ENCODE measurements at places on chromosomes 3 and 15.

DNA sequence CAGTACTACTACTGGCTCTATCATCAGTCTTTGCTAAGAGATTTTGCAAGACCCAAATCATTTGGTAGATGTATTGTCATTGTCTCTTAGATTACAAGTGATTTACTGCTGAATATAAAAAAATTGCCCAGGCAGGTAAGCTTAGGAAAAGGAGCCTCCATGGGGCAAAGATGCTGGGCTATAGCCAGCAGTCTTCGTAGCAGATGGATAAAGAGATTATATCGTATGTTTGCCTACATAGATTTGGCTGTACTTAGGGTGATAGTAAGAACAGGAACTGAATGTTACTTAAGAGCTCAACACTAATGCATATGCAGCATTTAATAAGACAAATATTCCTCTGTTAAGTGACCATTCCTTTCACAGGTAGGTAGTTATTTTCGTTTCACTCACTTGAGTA, 48.9 kb downstream of the PTPRG start:
- DNase-seq = no peak

- DNase-seq = no peak
Observed at GRCh38 chr3:129554356-129555152, 11.6 kb downstream of the H1-8 start.

DNA sequence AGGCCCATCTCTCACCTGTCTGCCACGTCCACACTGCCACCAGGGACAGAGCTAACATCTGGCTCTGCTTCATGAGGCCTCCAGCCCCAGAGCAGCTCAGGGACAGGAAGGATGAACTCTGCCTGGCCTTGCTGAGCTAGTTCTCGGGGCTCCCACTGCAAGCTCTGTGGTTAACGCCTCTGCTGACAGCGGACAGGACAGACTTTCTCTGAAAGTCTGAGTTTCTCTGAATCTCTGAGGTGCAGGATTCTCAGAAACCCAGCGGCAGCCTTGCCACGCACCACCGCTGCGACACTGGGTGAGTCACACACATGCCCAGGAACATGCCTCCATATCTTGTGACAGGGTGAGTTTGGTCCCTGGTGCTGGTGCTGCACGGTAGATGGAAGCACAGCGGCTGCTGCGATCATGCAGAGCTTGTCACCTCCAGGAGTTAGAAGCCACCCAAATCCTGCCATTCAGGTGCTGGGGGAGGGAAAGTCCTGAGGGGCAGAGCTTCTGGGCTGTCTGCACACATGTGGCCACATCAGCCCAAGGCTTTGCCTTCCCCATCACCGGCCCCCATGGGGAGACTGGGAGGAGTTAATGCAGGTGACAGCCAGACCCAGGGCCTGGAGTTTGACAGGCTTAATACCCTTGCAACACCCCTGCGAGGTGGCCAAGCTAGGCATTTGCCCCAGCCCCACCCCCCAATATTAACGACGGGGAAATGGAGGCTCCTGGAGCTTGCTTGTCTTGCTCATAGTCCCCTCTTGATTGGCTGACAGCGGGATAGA, 267.0 kb downstream of the PLCL2 start:
- no peak for DNase-seq

GRCh38 chr3:129316248-129317013, 37.8 kb downstream of the HMCES start:
- peak; percentile 91 for DNase-seq

- DNase-seq = peak; percentile 73
Observed at GRCh38 chr3:66722675-66723074, 221.9 kb upstream of the LRIG1 start.

DNA sequence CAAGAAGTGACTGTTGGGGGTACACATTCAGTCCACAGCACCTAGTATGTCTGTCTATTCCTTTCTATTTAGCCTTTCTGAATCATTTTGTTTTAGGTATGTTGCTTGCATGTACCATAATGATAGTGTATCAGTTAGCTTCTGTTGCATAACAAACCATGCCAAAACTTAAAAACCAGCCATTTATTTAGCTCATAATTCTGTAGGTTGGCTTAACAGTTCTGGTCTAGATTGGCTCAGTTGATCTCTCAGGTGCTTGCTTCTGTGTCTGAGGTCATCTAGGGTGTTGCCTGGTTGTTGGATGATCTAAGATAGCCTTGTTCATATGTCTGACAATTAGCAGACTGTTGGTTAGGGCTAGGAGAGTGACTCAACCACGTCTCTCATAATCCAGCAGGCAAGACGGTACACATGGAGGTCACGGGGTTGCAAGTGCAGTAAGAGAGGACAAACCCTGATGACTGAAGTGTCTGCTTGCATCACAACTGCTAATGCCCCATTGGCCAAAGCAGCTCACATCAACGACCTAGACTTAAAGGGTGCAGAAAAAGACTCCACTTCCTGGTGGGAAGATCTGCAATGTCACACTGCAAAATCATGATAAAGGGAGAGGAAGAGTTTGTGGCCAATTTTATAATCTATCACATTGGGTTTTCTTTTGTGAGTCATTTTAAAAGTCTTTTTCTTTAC, 6.8 kb upstream of the PDCD6IP start:
- no peak for DNase-seq

GRCh38 chr3:157160658-157161424, 894 bp upstream of the CCNL1 start:
- DNase-seq = peak; percentile 77

- peak; percentile 47 for DNase-seq
Observed at GRCh38 chr3:194487289-194488054, 670 bp upstream of the ATP13A3 start.

GRCh38 chr15:64373360-64373759, 7.9 kb downstream of the PCLAF start:
- no peak for DNase-seq

- no peak for DNase-seq
Observed at GRCh38 chr3:171854649-171855305, 11.6 kb downstream of the TMEM212 start.

DNA sequence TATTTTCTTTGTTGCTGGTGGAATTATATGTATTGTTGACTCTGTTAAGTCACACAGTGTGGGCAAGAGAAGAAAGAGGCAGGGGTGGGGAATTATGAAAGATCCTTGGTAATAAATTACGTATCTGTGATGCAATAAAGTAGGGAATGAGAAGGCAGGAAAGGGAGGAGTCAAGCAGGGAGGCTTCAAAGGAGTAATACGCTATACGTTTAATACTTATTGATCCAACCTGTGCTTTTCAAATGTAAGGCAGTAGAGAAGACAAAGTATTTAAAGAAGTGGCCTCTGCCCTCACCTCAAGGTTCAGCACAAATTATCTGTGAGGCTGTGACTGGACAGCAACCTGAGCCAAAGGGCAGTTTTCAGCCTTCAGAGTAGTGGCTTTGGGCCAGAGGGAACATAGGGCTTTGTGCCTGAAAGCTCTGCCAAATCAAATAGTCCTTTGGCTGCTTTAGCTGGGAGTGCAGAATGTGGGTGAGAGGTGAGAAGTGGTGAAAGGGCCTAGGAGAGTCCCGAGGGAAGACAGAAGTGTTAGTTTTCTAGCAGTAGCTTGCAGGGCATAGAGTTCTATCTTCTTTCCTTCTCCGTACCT, 1.2 kb upstream of the PLIN1 start:
- DNase-seq = peak; percentile 63

GRCh38 chr15:69328739-69329138, 30.0 kb downstream of the PAQR5 start:
- no peak for DNase-seq

- DNase-seq = no peak
Observed at GRCh38 chr3:13281507-13282357, 138.4 kb downstream of the NUP210 start.

Data from AG08396 (cell line).